Uterus (tissue), 4 donors: ENCODE measurements at places on chromosomes 5 and 9. TPM values are rescaled to one million over a fixed set of nuclear protein-coding genes. Genes with fewer than 3 reads are reported as not detected.

The LHX3 gene
- total RNA-seq, result not detected

GRCh38 chr5:9176641-9177040 is 369.2 kb downstream of the SEMA5A start:
- H3K4me3 ChIP-seq, result no peak overlapping the region
- H3K27me3 ChIP-seq, result no peaks in the 10 kb centered on the region
- no peak for DNase-seq
- H3K36me3 ChIP-seq, result no peaks in the 10 kb centered on the region

DNA sequence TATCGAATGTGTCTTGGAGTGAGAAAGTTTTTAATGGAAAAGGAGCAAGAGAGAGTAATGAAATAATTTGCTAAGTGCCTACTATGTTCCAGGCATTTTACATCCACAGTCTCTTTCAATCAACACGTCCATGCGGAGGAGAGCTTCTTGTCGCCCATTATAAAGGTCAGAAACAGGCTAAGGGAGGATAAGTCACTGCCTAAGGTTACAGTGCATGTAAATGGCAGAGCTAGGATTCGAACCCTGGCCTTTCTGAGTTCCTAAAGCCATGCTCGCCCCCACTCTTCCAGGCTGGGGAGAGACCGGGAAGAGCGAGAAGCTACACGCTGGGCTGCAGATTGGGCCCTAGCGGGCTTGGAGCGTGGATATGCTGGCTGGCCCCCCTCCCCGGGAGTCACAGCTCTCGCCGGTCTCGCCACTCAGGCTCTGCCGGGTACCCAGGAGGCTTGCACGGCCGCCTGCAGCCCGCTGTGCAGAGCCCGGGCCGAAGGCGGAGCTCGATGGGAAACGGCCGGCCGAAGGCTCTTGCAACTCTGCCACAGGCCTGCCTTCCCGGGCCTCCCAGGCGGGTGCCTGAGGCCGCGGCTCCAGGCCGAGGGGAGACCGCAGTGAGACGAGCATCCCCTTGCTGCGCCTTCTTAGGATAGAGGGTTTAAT is 775 bp upstream of the LHX2 start:
- H3K4me1 ChIP-seq, result no peaks in the 10 kb centered on the region
- H3K27me3 ChIP-seq, result peaks cover 37% of the 10 kb centered on the region
- no peaks in the 10 kb centered on the region for H3K36me3 ChIP-seq
- DNase-seq, result no peak
- no peak overlapping the region for H3K27ac ChIP-seq

DNA sequence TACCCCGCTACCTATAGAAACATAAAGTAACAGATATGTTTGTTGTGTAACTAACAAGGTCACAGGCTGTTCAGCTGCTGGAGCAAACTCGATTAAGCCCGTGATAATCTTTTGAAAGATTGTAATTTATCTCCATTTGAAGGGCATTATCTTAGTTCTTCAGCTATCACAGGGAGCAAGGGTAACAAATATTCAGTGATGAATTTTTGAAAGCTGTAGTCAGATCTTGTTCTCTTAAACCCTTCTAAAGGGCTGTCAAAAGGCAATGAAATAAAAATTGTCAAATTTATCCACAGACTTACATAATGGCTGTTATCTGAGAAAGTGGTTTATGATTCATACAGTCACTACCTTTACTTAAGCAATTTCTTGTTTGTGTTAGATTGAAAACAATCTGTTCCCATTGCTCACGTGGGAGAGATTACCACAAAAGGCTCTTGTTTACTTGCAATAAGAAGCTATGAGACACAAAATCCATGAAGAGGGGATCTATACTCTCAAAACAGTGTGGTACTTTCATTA is 78.3 kb upstream of the ZNF608 start:
- no peaks in the 10 kb centered on the region for H3K27me3 ChIP-seq
- H3K36me3 ChIP-seq, result no peaks in the 10 kb centered on the region
- H3K27ac ChIP-seq, result peak overlapping the region; percentile 2
- no peak for DNase-seq
- H3K4me3 ChIP-seq, result no peak overlapping the region

The RAD1 gene
- total RNA-seq, result 5.1 TPM

The IFNK gene
- total RNA-seq, result not detected

The CCDC192 gene
- total RNA-seq, result not detected

The WNT8A gene
- total RNA-seq, result not detected

The OTULINL gene
- total RNA-seq, result 3.8 TPM

- no peaks in the 10 kb centered on the region for H3K27me3 ChIP-seq
- no peak overlapping the region for H3K4me3 ChIP-seq
- peaks cover 7% of the 10 kb centered on the region for H3K4me1 ChIP-seq
- DNase-seq, result no peak
Observed at GRCh38 chr9:110156902-110157301, 51.1 kb downstream of the C9orf152 start.

The CDKN2B-AS1 gene
- 0.29 TPM for total RNA-seq

DNA sequence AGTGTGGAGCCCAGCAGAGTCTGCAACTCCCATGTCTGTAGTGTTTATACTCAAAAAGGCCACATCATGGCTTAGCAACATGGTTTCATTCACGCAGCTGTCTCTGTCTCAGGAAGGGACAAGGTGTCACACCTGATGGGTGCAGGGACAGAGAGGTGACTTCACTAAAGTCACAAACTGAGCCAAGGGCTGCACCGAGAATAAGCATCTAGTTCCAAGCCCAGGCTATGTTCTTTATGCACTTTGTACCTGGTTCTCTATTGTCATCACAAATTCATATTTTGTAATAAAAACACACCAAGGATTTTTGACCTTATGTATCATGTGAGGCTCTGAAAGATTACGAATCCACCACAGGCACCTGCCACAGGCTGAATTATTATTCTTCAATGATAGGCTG is 64.9 kb upstream of the STK32A start:
- no peak overlapping the region for H3K4me3 ChIP-seq
- H3K27ac ChIP-seq, result no peak overlapping the region
- no peaks in the 10 kb centered on the region for H3K4me1 ChIP-seq
- no peaks in the 10 kb centered on the region for H3K27me3 ChIP-seq

DNA sequence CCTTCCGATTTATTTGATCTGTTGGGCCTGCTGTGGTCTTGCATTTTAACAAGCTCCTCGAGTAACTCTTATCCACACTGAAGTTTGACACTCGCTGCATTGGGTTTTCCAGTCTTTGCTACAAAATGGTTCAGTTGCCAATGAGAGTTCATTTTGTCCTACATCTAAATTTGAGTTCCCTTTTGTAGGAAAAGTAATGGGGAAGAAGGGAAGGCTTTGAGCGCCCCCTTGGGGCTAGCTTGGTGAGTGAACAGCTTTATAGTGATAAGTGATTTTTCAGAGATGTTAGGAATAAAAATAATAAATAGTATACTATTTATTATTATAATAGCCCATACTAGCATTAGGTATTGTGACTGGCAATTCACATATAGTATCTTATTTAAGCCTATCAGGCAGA is 89.9 kb upstream of the GNAQ start:
- H3K4me1 ChIP-seq, result no peaks in the 10 kb centered on the region
- H3K27me3 ChIP-seq, result no peaks in the 10 kb centered on the region
- H3K4me3 ChIP-seq, result no peak overlapping the region
- no peak overlapping the region for H3K27ac ChIP-seq
- DNase-seq, result peak; percentile 23

The NAA35 gene
- 27.8 TPM for total RNA-seq

The HDAC3 gene
- total RNA-seq, result 60.8 TPM

The SHC3 gene
- total RNA-seq, result 3.5 TPM

The IFNA13 gene
- total RNA-seq, result not detected

- H3K4me3 ChIP-seq, result no peak overlapping the region
- DNase-seq, result no peak
- no peaks in the 10 kb centered on the region for H3K36me3 ChIP-seq
- H3K27me3 ChIP-seq, result no peaks in the 10 kb centered on the region
Observed at GRCh38 chr5:166240705-166241104, 2050.7 kb upstream of the WWC1 start.

DNA sequence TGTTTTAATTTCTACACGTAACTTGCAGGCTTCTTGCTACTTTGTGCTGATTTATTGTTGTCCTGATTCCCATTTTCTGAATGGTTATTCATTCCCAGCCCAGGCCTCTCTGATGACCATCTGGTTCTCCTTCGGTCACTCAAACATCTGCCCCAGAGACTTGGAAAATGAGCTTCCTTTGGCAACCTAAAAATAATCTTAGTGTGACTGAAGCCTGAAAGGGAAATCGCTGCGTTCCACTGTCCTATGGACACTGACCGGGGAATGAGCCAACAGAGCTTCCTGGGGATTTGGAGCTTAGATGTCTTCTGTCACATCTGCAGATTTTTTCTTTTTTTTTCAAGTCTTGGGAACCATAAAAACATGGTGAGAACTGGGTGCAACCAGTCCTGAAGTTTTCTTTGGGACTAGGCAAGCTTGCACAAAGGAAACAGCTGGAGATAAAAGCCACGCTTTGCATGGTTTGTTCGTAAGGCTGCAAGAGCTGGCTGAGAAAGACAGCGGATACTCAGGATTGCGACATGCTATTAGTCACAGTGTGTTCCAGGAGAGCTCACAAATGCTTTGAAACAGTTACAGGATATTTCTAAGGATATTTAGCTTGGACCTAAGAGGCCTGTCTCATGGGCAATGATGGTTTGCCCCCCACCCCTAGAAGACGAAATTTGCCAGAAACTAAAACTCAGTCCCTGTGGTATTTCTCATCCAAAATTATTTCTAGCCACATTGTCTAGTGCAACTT is 146.2 kb downstream of the GOLPH3 start:
- peak overlapping the region; percentile 72 for H3K27ac ChIP-seq
- DNase-seq, result peak; percentile 72
- H3K4me3 ChIP-seq, result no peak overlapping the region
- H3K36me3 ChIP-seq, result no peaks in the 10 kb centered on the region
- no peaks in the 10 kb centered on the region for H3K4me1 ChIP-seq
- H3K27me3 ChIP-seq, result no peaks in the 10 kb centered on the region

GRCh38 chr5:176822793-176823481 is 12.6 kb downstream of the UNC5A start:
- DNase-seq, result no peak
- no peaks in the 10 kb centered on the region for H3K4me1 ChIP-seq
- no peak overlapping the region for H3K4me3 ChIP-seq

The ANKDD1B gene
- 1.1 TPM for total RNA-seq

DNA sequence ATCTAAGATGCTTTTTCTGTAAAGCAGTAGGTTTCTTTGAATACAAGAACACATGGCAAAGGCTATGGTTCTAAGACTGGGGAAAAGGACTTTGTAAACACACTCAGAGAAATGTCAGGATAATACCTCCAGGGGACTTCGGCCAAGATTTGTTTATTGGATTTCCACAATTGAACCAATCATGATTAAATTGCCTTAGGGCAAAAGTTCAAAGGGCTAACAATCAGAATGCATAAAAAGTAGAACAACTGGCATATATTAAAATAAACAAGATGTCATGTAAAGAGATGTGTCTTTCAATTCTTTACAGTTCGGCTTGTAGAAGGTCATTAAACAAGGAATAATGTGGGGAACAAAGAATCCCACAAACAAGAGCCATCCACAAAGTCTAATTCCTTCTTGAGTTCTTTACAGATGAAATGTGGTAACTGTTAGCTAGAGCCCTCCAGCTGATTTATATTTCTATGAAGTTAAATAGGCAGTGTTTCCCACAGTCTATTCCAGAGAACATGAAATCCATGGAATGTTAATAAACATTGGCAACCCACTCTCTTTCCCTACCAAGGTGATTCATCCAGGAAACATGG is 565.5 kb downstream of the ZNF608 start:
- no peaks in the 10 kb centered on the region for H3K36me3 ChIP-seq
- DNase-seq, result no peak
- H3K4me3 ChIP-seq, result no peak overlapping the region

DNA sequence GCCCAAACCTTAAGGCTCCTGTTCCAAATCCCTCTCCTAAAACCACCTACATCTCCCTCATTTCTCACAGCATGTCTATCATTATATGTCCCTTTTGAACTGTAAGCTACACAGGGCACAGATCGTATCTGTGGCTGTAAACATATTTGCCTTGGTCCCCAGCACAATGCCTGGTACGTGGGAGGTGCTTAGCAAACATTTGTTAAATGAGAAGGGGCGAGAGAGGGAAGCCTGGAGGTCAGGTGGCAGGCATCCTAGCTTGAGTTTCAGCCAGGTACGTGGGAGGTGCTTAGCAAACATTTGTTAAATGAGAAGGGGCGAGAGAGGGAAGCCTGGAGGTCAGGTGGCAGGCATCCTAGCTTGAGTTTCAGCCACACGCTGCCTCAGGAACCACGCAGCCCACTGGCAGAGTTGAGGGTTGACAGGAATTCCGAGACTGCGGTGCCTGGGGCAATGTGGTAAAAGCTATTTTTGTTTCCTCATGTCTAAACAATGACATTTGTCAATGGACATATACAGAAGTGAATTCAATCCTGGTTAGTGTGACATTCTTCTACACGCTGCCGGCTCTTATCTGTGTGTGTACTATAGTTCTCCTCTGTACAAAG is 113.6 kb downstream of the EFNA5 start:
- DNase-seq, result no peak
- no peak overlapping the region for H3K27ac ChIP-seq
- H3K4me3 ChIP-seq, result no peak overlapping the region
- H3K36me3 ChIP-seq, result no peaks in the 10 kb centered on the region

DNA sequence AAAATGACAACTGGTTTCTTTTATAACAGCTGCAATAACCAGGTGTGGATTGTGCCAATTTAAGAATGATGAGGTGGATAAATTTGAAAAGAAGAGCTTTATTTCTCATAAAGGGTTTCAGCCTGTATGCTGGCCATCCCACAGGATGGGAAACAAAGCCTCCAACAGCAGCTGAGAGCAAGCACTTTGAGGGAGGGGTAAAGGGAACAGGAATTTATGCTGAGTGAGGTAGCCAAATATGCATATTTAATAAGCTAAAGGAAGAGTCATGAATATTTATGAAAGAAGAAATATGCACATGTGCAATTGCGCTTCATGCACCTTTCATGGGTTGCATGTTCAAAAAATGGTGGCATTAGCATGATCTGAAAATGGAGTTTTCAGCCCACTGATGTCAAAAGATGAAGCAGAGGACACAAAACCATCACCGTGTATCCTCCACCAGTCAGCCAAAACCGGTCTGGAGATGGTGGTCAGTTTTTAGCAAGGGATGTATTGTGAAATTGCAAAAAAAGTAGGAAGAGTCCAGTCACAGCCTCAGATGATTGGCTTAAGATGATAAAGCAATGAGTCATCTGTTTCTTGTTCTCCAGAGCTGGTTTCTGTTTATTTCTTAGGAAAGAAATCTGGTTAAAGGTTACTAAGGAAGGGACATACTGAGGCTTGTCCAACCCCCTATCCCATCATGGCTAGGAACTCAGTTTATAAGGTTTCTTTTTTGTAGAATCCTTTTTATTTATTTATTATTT is 47.9 kb downstream of the DEPDC1B start:
- no peaks in the 10 kb centered on the region for H3K36me3 ChIP-seq
- DNase-seq, result no peak
- no peaks in the 10 kb centered on the region for H3K27me3 ChIP-seq
- H3K27ac ChIP-seq, result no peak overlapping the region

The NEUROG1 gene
- total RNA-seq, result not detected
